Panc1 (cell line): ENCODE measurements at places on chromosomes 5 and 9. TPM values are rescaled to one million over a fixed set of nuclear protein-coding genes. Genes with fewer than 3 reads are reported as not detected.

PDE4D gene
- 2.4 TPM for total RNA-seq

RGS7BP gene
- not detected for total RNA-seq

DYNC2I2 gene
- 78.1 TPM for total RNA-seq

SLC6A18 gene
- total RNA-seq = not detected

KYAT1 gene
- 6.1 TPM for total RNA-seq

EGFL7 gene
- 42.3 TPM for total RNA-seq
